ENCODE measurements at places on chromosomes 13 and 19.
A peak's percentile ranks its signal among the peaks of the same experiment; 100 is the strongest.

- no peak for DNase-seq
These were observed 83.7 kb downstream of the NALCN start for GRCh38 chr13:101332583-101332982.

GRCh38 chr19:17658666-17659065 is 29.5 kb downstream of the UNC13A start:
- no peak for DNase-seq

GRCh38 chr13:51156648-51157047 is 45.6 kb upstream of the C13orf42 start:
- no peak for DNase-seq

- no peak for DNase-seq
These were observed 371.3 kb downstream of the COG6 start for GRCh38 chr13:40026741-40027140.

- no peak for DNase-seq
These were observed 36.4 kb downstream of the SUGP2 start for GRCh38 chr19:18996796-18997394.

GRCh38 chr19:19775891-19776205 is 42.9 kb upstream of the ZNF14 start:
- DNase-seq = no peak

GRCh38 chr13:46605825-46606554 is 53.0 kb downstream of the LRCH1 start:
- no peak for DNase-seq

DNA sequence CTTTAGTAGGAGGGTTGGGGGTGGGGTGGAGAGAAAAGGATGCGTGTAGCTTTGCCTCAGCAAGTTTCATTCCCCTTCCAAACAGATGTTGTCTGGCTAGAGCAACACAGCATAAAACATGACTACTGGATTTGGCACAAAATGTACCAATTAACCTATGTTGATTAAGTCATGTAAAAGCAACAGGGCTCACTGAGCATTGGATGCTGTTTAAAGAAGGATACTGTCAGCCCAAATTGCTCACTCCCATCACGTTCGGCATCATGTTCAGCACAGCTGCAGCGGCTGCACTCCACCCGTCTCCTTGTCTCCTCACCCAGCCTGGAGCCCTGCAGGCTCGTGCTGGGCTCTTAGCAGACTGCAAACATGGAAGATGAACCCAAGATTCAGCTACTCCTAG is 77.5 kb downstream of the DLEU7 start:
- peak; percentile 41 for DNase-seq

DNA sequence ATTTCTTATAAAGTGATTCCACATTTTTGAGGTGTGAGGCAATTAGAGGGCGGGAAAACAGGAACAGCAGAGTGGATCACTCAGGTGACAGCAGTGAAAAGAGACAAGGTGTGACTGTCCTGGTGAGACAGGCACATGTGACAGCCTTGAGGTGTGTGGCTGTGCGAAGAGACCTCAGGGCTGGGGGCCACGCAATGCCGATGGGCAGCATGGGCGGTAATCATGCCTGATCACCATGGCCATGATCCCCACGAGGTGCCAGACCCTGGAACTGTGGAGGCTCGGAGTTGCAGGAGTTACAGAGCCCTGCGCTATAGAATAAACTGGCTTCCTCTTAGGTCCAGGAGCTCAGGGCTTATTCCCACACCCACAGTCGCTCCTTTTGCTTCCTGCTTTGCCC is 2.0 kb downstream of the SPACA6 start:
- DNase-seq = no peak

- DNase-seq = no peak
These were observed 13.0 kb downstream of the FAM124A start for GRCh38 chr13:51235186-51235585.

DNA sequence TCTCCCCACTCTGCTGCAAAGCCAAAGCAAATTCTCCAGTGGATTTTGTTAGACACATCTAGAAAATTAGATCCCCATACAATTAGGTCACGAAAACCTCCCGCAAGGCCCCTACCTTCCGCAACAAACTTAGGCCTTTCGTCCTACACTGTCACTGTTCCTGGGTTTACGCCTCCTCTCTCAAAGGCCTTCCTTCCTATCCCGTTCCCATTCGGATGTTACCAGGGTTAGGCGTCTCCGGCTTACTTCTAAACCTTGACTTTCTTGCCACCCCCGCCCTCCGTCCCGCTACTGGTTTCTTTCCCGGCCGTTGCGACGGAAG is 754 bp downstream of the RNF6 start:
- no peak for DNase-seq

- peak; percentile 96 for DNase-seq
These were observed 782 bp upstream of the JUND start for GRCh38 chr19:18282021-18282787.

DNA sequence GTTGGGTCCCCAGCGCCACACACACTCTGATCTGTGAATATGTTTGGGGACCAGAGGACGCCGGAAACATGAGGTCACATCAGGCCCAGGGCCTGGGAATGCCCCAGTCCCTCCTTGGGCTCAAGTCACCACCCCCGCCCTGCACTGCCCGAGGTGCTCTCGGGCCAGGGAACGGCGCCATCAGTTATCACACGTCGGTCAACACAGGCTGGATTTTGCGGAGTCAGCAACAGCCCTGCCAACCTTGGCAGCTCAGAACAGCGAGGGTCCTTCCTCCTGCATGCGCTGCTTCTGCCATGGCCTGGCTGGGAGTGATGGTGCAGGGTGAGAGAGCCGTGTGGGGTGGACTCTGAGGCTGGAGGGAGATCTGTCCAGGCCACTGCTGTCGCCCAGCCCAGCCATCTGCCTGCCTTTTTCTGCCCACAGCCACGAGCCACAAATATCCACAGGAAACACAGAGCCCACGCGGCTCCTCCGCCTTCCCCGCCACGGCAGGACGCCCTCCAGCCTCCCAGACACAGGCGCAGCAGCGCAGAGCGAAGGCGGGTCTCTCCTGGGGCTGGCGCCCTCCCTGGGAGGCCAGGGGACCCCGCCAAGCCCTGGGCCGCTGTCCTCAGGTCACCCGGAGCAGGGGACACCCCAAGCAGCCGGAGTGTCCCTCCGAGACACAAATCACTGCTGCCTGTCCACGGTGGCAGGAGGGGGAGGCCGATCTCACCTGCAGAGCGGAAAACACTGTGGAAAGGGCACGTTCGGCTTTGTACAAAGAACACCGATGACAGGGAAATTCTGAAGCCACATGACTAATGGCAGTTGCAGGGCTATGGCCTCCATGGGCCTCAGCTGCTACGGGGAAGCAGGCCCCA is 31.6 kb upstream of the CACTIN start:
- no peak for DNase-seq

DNA sequence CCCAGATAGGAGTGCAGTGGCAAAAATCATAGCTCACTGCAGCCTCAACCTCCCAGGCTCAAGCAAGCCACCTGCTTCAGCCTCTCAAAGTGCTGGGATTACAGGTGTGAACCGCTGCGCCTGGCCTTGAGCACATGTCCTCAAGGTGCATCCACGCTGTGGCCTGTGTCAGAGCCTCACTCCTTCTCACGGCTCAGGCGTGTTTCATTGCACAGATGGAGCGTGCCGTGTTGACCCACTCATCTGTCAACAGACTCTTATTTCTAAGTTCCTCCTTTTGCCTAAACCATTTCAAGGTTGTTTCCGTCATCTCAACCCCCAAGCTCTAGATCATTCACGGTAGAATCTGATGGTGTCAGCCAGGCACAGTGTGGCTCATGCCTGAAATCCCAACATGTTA is 28.2 kb downstream of the ATP8B3 start:
- DNase-seq = no peak

All from skin of body (tissue), 3 donors.